ENCODE measurements at places on chromosomes 7 and 10.

DNA sequence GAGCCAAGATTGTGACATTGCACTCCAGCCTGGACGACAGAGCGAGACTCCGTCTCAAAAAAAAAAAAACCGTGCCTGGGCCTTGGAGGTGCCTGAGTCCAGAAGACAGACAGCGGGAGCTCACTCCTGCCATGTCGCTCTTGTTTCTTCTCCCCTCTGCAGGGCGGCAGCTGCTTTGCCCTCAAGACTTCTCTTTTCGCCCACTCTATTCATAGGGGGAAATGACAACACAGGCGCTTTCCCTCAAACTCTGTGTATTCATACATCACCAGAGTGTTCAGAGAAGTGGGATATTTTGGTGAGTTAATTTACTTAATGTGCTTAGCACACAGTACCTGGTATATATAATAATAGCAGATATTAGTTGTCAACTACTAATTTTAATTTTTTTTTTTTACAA, 44.5 kb downstream of the FOXK1 start:
- DNase-seq, result no peak

DNA sequence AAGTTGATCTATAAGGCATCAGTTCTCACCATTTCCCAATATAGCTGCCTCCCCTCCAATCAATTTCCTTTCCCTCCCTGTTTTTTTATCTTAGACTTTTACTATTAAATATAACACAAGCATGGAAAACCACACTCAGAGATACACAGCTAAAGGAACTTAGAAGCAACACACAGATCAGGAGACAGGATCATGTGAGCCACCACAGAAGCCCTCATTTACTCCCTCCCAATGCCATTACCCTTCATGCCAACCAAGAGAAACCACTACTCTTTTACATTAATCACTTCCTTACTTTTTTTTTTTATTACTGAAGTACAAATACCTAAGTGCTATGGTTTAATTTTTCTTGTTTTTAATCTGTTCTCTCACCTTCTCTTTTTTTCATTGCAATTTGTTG, 33.0 kb downstream of the COG5 start:
- peak; percentile 83 for DNase-seq

DNA sequence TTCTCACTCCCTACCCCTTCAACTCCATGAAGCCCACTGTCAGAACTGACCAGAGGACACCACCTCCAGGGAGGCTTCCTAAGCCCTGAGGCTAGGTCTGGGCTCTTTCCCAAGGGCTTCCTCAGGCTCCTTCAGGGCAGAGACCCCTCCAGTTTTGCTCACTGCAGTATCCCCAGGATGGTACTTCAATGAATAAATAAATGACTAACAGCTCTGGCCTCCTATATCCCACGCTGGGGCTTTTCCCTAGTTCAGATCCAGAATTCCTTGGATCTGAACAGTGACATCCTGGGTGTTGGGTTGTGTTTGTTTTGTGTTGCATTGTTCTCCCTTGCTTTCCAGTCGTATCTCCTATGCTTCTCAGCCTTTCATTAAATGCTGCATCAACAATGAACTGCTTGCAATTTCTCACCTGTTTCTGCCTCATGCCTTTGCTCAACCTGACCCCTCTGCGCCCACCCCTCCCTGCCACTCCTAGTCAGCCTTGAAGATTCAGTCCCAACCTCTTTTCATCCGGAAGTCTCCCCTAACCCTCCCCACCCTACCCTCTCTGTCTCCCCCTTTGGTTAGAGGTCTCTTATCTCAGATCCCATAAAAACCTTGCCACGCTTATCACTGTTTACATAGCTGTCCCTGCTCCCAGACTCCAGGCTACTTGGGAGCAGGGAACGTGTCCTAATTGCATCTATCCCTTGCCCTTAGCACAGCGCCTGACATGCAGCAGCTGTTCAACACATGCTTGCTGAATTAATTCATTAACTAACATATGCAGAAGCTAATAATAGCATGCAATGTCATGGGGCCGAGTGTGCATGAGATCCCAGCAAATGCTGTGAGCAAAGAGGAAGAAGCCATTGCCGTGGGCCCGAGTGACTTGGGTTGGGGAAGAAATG, 41.7 kb downstream of the PPP1R3C start:
- DNase-seq, result peak; percentile 92

DNA sequence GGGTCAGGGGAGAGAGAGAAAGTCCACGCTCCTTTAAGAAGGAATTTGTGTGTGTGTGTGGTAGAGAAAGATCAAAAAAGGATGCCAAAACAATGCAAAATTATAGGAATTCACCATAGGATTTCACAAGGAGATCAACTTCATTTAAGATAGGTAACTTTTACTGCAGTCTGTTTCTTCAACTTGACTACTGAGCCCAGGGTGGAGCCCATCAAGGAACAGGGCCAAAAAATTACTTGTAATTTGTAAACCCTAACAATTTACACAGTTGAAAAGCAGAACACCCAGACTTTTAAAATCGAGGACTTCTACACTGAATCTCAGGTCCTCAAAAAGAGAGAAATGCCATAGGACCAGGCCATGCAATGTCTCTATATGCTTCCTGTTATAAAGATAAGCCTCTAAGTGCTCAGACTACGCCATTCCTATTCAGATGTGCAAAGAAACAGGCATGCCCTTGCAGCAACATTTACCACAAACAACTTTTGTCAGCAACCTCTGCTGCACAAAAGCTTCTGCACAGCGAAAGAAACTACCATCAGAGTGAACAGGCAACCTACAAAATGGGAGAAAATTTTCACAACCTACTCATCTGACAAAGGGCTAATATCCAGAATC, 10.6 kb upstream of the GIMAP4 start:
- no peak for DNase-seq

- no peak for DNase-seq
These were observed 169.7 kb upstream of the TPK1 start for GRCh38 chr7:145005601-145006000.

DNA sequence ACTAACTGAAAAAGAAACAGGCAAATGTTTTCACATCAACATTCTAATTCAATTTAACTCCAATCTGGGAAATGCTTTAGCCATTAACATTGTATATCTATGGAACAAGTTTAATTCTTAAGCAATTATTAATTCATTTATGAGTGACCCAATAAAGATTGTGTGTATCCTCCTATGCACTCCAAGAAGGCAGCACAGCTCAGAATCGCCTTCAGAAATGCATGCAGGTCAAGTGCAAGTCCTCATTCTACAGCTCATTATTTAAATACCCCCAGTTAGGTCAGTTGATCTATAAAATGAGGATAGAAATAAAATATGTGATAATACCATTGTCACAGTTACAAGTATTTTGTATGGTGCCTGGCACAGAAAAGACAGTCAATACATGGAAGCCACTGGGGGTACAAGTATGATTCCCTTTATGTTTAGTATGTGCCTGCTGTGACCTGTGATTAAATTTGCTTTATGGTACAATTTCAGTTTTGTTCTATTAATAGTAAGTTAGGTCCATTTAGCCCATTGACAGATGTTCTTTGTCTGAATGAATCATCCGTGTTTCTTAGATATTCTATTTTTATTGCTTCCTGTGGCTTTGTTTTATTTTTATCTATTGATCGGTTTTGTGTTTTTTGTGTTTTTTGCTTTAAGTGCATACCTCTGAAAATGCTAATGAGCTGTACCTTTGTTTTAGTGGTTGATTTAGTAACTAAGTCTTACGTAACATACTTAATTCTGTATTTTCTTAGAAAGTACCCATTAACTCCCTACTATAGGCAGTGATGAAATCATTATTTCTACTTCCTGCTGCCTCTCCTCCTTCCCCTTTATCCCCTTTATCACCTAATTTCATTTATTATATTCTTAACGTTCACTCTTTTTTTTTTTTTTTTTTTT, 42.8 kb downstream of the CPXM2 start:
- peak; percentile 20 for DNase-seq

GRCh38 chr10:69553328-69553727, 19.9 kb downstream of the NEUROG3 start:
- no peak for DNase-seq

DNA sequence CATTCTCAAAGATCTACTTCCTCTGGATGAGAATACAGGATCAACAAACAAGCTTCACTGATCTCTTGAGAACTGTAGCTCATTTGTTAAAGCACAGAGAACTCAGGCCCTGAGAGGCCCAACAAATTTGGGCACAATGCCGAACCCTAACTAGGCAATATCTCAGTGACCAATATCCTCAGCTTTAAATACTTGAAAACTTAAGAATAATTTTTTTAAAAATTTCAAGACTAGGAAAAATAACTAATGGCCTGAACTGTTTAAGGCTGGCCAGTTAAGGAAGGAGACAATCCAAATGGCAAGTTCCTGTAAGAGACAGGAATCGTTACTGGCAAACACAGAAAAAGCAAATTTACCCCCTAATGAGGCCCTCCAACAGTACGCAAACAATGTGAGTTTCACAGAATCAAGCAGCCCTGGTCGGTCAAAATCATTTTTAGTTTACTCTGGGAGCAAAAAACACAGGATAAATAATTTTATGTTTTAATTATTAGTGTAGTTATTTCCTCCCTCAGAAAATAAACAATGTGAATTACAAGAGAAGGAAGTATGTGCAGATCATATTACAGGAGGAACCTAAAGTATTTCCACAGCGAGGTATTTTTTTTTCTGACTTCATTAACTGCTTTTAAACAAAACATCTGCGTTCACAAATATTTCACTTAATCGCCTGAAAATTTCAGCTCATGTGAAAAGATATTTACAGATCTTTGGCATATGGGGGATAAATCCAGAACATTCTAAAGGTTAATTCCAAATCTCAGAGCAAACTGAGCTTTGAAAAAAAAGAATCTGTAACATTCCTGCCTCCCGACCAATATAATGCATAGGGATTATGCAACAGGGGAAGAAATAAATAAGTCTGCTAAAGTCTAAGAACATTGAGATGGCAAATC, 39.5 kb downstream of the NT5C2 start:
- peak; percentile 51 for DNase-seq

GRCh38 chr7:151844071-151844824, 32.7 kb downstream of the PRKAG2 start:
- DNase-seq, result peak; percentile 72

DNA sequence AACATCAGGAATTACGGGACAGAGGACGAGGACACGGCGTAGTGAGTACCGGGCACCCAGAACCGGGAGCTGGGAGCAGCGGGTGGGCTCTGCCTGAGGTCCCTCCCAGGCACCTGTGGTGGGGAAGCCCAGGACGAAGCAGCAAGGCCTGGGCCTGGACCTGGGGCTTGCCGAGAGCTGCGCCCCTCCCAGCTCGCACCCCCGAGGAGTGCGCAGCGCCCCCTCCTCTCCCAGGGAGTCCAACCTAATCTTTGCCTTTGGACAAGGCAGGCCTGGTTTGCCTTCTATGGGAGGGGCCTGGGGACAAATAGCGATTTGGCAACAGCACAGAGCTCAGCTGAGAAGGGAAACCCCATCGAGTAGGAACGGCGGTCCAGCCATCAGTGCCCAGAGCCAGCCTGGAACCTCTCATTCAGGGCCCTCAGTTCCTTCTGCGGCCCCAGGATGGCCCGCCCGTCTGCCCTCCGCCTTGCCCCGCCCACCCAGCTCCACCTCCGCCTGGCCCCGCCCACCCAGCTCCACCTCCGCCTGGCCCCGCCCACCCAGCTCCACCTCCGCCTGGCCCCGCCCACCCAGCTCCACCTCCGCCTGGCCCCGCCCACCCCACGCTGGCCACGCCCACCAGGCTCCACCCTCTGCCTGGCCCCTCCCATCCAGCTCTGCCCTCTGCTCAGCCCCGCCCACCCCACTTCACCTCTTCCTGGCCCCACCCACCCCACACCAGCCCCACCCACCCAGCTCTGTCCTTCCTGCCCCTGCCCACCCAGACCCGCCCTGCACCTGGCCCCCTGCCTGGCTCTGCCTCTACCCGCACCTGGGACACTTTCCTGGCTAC, 32.5 kb upstream of the KNDC1 start:
- DNase-seq, result no peak

DNA sequence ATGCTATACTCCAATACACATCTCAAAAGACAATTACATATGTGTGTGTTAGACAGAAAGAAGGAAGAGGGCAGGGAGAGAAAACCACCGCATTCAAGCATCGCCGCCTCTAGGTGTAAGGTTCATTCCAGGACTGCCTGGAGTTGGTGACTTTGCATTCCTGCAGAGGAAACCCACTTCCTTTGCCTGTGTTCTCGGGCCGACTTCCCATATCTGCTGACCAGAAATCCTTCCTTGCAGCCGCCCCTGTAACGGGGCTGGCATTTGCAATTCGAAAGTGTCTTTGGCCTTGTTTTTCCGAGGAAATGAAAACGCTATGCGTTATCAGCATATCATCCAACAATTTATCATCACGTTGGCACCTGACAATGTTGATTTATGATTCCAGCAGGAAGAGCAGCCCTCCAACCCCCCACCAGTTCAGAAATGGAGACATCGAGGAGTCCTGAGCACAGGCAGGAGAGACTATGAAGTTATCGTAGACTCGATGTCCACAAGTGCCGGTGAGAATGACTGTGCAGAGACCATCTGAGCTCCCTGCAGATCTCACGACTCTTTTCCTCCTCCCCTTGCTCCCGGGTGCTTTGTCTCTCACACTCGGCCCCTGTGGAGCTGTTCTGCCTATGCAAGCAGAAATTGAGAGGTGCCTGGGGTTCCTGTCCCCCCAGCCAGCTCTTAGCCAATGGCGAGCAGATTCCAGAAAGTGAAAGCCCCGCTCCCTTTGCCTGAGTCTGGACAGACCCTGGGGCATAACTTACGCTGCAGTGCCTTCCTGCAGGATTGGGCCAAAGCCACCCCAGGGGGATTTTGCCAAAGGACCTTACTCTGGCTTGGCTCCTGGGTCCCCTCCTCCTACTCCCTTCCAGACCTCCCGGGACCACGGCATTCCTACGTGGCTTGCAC, 68.9 kb upstream of the FOXK1 start:
- DNase-seq, result no peak

DNA sequence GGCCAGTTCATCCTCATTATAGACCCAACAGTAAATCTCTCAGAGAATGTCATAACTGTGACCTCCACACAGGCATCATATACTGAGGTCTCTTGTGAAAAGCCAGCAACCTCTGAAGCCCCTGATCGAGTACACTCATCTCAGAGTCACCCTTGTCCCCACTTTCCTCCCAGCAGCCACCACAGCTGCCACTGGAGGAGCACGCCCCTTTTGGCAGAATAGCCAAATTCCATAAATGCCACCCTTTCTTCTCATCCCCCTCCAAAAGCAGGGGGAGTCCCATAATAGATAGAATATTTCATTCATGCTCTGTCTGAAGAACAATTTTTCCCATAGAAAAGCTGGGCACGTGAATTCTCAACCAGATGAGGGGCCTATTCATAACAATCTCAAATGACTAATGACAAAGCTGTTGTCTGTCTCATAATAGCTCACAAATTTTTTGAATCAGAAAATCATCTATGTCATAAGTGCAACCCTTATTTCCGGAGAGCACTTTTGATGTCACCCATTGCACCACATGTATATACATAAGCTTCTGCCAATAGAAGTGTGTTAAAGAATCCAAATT, 47.4 kb downstream of the SGMS1 start:
- peak; percentile 93 for DNase-seq

GRCh38 chr10:63384001-63384400, 81.8 kb downstream of the JMJD1C start:
- no peak for DNase-seq

- DNase-seq, result no peak
These were observed 7.6 kb downstream of the BPGM start for GRCh38 chr7:134654104-134654775.
